ENCODE measurements at places on chromosomes 5 and 9. TPM values are rescaled to one million over a fixed set of nuclear protein-coding genes. Genes with fewer than 3 reads are reported as not detected.

The CDH9 gene
- not detected for total RNA-seq

The NUTM2F gene
- not detected for total RNA-seq

The STPG3 gene
- not detected for total RNA-seq

The CDH6 gene
- total RNA-seq: 3.9 TPM

The PRRC2B gene
- 92.8 TPM for total RNA-seq

DNA sequence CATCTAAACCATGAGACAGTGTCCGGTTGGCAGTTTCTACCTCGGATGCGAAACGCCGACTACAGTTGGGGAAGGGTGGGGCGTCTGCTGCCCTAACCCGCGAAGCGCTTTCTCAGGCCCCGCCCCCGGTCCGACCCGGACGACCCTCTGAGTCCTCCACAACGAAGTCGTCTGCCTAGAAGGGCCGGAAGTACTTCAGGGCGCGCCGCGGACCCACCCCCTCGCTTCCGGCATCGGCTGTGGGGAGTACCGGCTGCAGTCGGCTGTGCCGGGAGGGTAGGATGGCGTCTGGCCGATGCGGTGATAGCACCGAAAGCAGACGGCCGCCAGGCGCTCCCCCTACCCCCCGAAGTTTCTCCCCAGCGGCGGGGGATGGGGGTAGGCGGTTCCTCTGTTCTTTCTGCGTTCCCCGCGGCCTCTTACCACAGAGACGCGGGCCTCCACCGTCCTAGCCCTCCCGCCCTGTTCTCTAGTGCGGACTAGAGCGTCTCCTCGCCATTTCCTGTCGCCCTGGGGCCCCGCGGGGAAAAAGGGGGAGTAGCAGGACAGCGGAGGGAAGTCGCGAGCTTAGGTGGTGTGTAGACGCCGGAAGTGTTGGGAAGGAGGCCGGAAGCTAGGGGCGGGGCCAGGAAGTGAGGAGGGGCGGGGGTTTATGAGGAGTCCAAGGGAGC, at the start of gene TRIM41:
TRIM41 (plus strand) TSS at position 224 of the 671 bp plus-strand sequence. CDS start 719 bp downstream, outside the sequence.
- peak; percentile 99 for DNase-seq

- DNase-seq: peak; percentile 84
Observed at GRCh38 chr5:135429301-135430134, 17.6 kb downstream of the DCANP1 start.

DNA sequence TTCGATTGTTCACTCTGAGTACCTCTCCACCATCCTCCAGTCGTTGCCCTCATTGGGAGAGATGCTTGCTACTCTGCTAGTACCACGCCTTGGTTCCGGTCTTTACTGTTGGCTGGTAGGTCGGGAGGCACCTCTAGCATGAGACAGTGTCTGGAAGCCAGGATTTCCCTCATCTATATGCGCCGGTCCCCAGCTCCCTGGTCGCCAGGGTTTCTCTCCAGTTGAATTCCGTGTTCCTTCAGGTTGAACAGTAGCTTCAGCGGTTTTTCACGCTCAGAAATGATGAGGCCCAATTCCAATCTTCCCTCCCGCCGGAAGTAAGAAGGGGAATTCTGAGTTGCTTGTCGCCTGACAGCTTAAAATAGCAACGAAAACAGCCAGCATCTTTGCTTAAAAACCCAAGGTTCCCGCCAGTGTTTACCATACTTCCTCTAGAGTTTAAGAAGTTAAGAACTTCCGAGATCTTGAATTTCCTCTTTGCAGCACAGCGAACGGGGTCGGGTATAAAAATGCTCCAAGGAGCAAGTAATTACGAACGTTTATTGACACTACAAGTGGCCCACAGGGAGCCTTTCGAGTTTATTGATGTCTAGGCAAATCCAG, 1.3 kb upstream of the ST8SIA4 start:
- DNase-seq: no peak

GRCh38 chr9:123761905-123762605, 167.9 kb downstream of the DENND1A start:
- DNase-seq: peak; percentile 34

DNA sequence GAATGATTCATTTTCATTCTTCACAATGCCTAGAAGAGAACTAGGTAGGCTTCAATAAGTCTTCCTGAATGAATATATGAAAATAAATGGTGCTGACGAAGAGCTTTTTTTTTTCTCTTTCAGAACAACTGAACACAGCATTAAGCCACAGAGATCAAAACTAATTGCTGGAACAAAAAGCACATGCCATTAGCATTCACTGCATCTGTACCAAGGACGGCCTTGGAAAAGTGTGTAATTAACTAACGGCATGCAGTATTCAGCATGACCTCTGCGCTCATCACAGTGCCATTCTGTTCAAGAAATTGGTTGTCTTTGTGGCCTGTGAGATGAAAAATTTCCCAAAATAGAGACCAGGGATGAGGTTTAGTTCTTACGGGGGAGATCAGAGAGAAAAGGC, 99.3 kb downstream of the NUDT12 start:
- no peak for DNase-seq

- DNase-seq: peak; percentile 88
Observed at GRCh38 chr9:130451509-130452388, 7.0 kb downstream of the ASS1 start.

GRCh38 chr5:153158608-153159007, 331.9 kb upstream of the GRIA1 start:
- DNase-seq: no peak

Measured in fibroblast of villous mesenchyme (primary cell).